RPMI8226 (cell line): ENCODE measurements at places on chromosomes 5 and 9.

DNA sequence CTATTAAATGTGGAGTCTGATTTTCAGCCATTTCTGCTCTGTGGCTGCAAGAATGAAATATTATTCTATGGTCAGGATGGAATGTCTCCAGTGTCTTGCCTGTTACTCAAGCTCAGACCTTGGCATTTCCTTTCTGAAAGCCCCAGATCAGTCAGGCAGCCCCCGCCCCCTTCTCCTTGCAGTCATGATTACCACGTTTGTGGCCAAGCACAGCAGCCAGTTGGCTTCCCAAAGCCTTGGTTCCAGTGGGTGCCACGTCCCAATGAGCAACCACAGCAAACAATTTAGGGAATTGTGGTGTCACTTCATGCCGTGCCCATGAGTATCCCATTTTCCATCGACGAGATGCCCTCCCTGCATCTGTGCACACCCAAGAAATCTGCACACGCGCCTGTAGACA is 9.7 kb upstream of the OBP2A start:
- peak; percentile 59 for DNase-seq

GRCh38 chr5:107926121-107926520 is 255.4 kb upstream of the EFNA5 start:
- no peak for DNase-seq

DNA sequence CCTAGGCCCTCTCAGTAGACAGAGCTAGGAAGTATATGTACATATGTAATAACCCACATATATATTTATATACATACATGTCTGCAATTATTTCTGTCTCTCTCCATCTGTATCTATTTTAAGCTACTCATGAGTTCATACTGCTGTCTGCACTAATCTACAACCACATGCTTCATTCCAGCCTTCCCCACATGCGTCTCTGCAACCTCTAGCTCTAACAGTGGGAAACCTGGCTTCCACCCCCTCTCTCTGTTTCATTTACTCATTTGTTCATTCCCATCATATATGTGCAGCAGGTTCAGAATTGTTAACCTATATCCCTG is 23.3 kb downstream of the DCANP1 start:
- no peak for DNase-seq

DNA sequence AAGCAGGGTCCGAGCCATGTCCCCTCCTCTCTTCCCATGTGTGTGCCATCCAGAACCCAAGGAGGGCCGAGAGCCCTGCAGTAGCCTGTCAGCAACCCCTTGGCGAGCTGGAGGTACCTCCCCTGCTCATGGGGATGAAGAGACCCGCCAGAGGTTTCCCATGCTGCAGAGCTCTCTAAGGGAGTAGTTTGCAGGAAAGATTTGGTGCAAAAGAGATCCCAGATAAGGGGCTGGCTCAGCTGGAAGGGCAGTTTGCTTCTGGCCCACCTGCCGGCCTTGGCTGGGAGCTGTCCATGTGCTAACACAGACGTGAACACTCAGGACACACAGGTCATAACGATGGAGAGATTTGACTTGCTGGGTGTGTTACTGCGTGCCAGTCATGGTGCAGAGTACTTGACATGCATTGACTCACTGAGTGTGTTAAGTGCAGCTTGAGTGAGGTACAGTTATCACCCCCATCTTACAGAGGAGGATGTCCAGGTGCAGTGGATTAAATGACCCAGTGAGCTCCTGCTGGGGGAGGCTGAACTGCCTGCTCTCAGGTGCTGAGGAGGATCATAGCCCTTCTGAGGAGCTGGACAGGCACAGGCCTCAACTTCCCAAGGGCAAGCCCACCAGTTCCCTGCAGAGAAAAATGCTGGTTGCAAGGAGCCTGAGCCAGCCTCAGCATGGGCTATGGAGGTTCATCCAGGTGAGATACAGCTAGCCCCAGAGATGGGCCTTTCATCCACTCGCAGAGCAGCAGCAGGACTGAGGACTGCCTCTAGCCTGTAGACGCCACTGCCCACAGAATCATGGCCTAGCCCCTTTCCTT is 6.3 kb upstream of the SLC25A48 start:
- no peak for DNase-seq

DNA sequence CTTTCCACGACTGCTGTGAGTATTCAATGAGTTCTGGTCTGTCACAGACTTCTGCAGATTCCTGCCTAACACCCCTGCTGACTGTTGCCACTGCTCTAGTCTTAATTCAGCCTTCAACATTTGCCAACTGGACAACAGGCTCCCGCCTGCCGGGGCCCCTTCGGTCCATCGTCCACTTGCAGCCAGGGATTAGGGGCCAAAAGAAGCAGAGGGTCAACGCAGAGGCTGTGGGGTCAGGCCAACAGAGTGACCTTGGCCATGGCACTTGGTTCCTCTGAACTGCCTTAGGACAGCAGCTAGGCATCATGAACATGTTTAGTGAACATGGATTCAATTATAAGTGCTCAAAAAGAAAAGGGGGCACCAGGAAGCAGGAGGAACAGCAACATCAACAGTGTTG is 28.7 kb downstream of the MORN5 start:
- DNase-seq: no peak

DNA sequence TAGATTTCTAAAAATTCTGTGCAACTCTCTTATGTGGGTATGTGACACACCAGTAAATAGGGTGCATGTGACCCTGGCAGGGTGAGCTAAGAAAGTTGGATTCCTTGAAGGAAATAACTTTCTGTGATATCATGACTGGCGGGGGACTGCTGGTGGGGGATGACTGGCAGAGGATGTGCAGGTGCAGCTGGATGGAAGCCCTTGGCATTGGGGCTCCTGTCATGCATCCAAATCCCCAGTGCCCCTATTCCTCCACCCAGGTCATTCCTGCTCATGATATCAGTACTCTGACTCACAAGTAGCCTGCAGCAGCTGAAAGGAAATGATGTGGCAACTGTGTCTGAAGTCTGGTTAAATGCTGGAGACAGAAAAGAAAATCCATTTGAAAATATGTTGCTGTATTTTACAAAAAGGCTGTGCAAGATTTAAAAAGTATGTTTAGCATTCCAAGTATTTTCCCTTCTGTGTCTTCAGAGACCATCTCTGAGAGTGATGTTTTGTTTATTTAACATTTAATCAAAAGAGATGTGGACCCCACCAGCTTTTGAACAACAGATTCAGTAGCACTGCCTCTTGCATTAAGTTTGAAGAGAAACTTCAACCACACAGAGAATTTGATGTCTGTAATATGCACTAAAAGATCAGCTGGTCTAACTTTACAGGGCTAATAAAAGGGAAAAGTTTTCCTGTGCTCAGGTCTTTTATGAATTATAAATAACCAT is 17.9 kb upstream of the ZSWIM6 start:
- DNase-seq: peak; percentile 69

DNA sequence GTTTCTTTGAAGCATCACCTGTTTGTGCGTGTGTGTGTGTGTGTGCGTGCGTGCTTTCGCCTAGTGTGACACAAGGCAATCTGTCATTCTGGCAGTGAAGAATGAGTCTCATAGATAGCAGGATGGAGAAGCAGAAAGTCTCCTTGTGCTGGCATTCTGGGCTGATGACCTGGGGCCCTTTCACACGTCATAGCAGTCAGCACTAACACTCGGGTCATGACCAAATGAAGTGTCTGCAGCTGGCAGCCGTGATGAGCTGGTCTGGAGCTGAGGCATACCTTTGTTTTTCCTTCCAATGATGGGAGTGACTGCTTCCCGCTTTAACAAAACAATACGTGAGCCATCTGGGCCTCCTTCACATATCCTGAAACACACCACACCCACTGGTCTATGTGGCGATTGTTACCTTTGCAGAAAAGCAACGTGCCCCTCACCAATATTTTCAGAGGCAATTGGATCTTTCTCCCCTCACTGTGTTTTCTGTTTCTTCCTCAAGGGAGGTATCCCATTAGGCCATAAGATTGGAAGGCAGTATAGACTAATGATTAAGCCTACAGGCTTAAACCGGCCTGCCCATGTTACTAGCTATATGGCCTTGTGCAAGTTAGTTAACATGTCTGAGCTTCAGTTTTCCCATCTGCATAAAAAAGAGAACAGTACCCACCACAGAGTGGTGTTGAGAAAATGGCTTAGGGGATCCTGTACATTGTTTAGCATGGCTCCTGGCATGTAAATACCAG is 88.8 kb downstream of the SREK1 start:
- no peak for DNase-seq

DNA sequence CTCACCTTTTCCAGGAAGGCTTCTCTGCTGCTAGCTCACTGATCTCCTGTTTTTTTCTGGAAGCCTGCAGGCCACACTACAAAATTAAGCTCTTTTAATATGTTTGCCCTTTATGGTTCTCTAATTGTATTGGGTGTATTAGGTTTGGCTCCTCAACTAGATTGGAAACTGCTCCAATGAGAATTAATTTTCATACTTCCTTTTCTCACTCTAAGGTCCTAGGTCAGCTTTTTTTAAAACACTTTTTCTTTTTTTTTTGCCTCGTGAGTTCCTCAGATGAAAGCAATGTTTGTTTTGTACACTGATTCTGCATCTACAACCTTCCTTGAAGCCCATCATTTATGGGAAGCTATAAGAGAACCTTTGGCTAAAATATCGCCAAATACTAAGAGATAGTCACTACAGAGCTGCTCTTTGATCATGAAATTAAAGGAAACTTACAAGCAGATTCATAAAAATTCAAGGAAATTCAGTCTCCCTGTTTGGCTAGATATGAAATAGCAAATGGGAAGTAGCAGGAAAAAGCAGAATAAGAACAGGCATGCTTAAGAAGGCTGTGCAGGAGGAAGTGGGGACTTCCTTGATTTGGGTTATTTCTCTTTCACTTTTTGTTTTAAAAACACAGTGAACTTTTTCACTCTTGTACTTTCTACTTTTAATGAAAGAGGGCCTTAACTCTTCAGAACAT is 55.2 kb upstream of the FYB1 start:
- no peak for DNase-seq

DNA sequence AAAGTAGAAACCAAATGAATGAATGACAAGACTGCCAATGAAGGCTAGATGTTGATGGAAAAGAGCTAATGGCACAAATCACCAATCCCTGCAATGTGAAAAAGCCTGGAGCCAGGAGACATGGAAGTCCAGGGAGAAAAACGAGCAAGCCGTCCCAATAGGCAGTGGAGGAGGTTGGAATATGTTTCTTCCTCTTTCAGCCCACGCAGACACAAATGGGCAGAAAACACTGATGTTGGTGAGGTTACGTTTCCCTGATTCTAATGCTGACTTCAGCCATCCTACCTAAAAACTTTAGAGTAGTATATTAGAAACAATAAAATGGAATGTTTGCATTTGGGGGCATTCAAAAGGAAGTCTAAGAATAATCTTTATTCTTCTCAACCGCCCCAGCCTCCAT is 23.9 kb upstream of the KIF2A start:
- no peak for DNase-seq

- no peak for DNase-seq
Observed at GRCh38 chr5:29193972-29194371, 1999.5 kb upstream of the CDH6 start.

GRCh38 chr5:11502783-11503182 is 401.5 kb downstream of the CTNND2 start:
- DNase-seq: no peak

- no peak for DNase-seq
Observed at GRCh38 chr9:22682536-22682935, 235.9 kb downstream of the DMRTA1 start.

DNA sequence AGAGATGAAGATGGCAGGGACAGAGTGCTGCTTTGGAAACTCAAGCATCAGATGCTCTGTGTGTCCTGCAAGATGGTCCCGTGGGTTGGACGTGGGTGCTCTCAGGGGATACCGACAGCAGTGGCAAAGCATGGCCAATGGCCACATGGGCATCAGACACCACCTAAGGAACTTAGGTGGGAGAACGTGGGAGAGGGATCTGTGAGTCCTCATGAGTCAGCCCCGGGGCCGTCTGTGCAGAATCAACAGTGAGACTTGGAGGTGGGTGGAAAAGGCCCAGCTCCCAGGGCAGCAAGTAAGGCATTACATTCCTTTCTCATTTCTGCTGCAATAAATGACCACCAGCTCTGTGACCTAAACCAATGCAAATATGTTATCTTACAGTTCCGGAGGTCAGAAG is 77.0 kb downstream of the RAD23B start:
- DNase-seq: no peak

- DNase-seq: no peak
Observed at GRCh38 chr5:158466191-158466590, 607.2 kb upstream of the CLINT1 start.

DNA sequence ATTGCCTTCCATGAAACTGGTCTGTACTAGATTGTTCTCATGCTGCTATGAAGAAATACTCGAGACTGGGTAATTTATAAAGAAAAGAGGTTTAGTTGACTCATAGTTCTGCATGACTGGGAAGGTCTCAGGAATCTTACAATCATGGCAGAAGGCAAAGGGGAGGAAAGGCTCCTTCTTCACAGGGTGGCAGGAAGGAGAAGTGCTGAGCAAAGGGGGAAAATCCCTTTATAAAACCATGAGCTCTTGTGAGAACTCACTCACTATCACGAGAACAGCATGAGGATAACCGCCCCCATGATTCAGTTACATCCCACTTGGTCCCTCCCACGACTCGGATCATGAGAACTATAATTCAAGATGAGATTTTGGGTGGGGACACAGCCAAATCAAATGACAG is 163.2 kb downstream of the RFK start:
- DNase-seq: no peak

DNA sequence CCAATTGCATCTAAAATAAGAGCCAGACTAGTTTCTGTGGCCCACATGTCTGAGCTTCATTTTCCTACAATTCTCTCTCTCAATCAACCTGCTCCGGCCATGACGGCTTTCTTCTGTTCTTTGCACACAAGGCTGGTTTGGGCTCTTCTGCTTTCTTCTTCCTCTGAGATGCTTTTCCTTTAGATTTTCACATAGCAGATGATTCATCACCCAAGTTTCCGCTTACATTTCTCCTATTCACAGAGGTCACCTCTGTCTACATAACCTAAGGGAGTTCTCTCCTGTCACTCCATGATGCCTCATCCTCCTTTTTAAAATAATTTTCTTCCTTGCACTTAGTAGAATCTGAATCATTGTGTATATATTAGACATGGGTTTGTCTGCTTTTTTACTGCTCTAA is 334.6 kb upstream of the TUSC1 start:
- DNase-seq: no peak

GRCh38 chr5:133049726-133050048 is 2.1 kb upstream of the HSPA4 start:
- no peak for DNase-seq

DNA sequence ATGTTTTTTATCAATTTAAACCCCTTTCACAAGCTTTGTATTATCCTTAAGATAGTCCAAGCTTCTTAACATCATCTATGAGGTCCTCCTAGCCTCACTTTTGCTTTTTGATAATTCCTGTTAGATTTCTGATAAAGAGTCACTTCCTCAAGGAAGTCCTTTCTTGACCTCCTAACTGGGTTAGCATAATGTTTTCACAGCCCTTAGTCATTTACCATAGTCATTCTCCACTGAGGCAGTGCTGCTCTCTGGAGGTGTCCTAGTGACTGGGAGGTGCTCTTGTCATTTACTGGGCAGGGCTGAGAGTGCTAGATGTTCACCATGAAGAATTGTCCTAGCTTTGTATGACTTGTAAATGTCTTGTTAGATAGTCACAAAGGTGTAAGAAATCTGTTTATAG is 26.4 kb downstream of the TNPO1 start:
- DNase-seq: no peak

- no peak for DNase-seq
Observed at GRCh38 chr9:14909961-14910805, at the start of gene FREM1. TSS of gene FREM1 (minus strand) at chr9:14910428. CDS start at chr9:14868977, 41,451 bp downstream.

- no peak for DNase-seq
Observed at GRCh38 chr9:114634387-114634786, 23.2 kb downstream of the TEX53 start.

GRCh38 chr9:37583522-37584121 is 7.4 kb upstream of the FBXO10 start:
- DNase-seq: no peak

- DNase-seq: no peak
Observed at GRCh38 chr5:147601652-147602051, 91.8 kb upstream of the DPYSL3 start.

- DNase-seq: no peak
Observed at GRCh38 chr9:35839926-35840325, 10.9 kb downstream of the TMEM8B start.
